ENCODE measurements at places on chromosomes 13 and 19.

GRCh38 chr19:926589-927350 lies 935 bp downstream of the ARID3A start:
- no peak for DNase-seq

DNA sequence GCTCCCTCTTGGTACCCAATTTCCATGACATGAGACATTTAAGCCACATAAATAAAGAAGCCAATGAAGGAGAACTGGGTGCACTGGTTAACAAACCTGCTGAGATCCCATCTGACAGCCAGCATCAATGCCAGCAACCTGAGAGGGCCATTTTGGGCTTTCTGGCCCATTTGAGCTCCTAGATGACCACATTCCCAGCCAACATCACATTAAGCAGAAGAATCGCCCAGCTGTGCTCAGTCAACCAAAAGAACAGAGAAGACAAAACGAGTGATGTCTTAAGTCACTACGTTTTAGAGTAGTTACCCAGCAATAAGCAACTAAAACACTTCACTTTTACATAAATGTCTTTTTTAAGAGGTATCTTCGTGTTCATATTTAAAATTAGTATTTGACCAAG lies 21.9 kb downstream of the LCP1 start:
- DNase-seq = no peak

DNA sequence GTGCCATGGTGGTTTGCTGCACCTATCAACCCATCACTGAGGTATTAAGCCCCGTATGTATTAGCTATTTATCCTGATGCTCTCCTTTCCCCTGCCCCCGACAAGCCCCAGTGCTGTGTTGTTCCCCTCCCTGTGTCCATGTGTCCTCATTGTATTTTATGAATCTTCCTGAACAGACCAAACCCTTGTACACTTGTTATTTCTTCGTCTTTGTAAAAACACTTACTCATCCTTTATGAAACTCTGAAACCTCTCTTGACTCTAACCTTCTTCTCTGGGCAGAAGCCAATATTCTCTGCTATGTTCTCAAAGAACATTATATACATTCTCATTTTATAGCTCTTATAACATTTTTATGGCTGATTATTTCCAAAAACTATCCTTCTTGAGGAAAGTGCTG lies 746.9 kb downstream of the EFNB2 start:
- no peak for DNase-seq

GRCh38 chr19:54873990-54874389 lies at the start of gene FCAR:
FCAR (plus strand) TSS chr19:54874235; CDS start chr19:54874290, 55 bp downstream.
- no peak for DNase-seq

GRCh38 chr13:99980201-99980823 lies 1.3 kb upstream of the ZIC2 start:
- DNase-seq = no peak

DNA sequence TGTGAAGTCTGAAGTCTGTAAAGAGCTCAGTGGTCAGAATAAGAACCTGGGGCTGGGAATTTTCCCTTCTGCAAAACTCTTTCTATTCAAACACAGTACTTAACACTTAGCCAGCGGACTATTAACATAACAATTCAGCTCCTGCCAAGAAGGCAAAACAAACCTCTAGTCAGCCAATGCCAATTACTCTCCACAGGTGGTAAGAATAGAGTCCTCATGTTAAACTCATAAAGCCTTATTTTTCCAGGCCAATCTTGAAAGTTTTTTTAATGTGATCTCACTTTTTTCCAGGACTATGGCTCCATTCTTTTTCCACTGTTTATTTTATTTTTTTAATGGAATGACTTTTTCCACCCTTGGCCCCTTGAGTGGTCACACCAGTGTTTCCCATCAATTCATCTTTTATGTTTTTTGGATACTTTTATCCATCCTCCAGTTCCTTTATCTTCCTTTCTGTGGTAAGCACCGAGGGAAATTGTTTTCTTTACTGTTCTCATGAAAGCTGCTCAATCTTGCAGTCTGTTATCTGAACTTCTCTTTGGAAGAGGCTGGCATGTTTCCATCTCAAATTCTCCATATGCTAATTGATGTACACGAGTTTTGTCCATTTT lies 217.3 kb downstream of the LHFPL6 start:
- DNase-seq = no peak

GRCh38 chr13:113656831-113657671 lies 947 bp downstream of the ATP4B start:
- DNase-seq = no peak

DNA sequence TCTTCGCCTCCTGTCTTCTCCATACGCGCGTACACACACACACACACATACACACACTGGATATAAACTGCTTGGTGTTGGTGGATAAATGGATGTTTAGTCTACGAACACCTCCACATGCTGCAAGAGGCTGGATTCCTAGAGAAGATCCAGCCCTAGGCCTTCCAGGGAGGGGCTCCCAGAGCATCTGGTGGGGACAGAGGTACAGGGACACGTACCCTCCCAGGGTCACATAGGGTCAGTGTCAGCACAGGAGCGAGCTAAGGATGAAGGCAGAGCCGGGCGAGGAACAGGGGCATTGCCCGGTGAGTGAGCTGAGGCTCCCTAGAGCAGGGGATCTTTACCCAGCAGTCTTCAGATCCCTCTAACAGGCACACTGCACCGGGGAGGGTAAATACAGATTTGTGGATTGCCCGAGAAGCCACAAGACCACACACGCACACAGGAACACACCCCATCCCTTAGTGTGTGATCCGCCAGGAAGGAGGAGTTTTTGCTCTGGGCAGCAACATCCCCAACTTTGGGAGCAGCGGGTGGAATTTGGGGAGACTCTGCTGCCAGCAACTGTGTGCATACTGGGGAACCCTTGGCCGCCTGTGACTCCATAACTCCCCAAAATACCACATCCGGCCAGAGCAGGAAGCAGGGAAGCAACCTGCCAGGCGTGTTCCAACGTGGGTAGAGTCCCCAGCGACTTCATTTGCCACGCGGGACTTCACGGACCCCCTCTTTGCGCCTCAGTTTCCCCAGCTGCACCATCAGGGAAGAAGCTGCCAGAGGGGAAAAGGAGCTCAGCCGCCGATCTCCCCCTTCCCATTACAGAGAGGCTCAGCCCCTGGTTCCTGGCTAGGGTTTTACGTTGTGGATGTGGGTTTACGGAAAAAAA lies 5.8 kb upstream of the TLE2 start:
- no peak for DNase-seq

DNA sequence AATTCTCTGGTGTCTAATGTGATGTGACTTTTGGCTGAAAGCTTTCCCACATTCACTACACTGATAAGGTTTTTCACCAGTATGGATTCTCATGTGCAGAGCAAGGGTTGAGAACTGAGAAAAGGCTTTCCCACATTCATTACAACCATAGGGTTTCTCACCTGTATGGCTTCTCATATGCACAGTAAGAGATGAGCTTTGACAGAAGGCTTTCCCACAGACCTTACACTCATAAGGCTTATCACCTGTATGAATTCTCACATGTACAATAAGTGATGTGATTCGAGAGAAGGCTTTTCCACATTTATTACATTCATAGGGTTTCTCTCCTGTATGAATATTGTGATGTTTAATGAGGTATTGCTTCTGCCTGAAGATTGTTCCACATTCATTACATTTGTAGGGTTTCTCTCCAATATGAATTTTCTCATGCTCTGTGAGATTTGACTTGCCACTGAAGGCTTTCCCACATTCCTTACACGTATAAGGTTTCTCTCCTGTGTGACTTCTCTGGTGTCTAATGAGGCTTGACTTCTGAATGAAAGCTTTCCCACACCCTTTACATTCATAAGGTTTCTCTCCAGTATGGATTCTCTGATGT lies 14.0 kb downstream of the ZNF260 start:
- DNase-seq = no peak

GRCh38 chr19:36054733-36055686 lies at the start of gene WDR62:
WDR62 (plus strand) TSS chr19:36054897; CDS start chr19:36054972, 75 bp downstream.
- peak; percentile 95 for DNase-seq

- DNase-seq = no peak
These were observed 20.5 kb upstream of the CYP2S1 start for GRCh38 chr19:41172297-41173164.

DNA sequence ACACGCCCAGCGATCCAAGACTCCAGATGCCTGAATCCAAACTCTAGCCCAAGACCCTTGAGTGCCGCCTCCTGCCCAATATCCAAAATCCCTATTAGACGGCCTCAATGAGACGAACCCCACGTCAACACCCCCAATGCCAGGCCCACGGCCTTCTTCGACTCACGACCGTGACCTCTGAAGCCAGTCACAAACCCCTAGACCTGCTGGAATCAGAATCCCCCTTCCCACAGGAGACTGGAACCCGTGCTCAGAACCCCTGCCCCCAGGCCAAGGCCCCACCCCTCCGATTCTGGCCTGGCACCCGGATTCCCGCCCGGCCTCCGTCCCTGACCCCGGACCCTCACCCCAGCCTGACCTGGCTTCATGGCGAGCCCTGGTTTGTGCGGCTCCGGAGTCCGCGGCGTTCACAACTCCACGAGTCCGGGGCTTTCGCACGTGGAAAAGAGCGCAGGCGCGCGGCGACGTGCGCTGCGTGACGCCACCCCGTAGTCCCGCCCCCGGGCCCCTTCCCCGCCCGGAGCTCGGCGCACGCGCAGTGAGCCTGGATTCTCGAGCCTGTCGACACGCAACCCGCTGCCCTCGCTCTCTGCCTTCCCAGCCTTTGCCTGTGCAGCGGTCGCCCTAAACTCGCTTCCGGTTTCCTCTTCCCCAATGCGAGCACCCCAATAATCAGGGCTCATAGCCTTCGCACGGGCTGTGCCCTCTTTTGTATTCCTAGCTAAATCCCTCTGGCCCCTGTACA lies at the start of gene FBL:
TSS of gene FBL (minus strand) at position 447 of the 745 bp plus-strand sequence. CDS start at position 368, 79 bp downstream.
- peak; percentile 54 for DNase-seq

GRCh38 chr19:53898636-53899341 lies 10.3 kb upstream of the CACNG7 start:
- DNase-seq = no peak

DNA sequence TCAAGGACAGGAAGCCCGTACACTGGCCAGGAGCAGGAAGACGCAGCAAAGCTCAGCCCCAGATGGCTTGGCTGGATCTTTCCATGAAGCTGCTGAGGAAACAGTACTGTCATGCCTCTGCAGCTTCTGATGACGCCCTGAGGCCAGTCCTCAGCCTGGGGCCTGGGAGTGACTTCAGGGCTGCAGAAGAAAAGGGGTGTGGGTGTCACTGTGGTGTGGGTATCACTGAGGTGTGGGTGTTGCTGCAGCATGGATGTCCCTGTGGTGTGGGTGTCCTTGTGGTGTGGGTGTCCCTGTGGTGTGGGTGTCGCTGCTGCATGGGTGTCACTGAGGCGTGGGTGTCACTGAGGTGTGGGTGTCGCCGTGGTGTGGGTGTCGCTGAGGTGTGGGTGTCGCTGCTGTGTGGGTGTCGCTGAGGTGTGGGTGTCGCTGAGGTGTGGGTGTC lies 12.0 kb upstream of the GAS6 start:
- DNase-seq = no peak

GRCh38 chr13:113604186-113604585 lies 19.6 kb downstream of the TFDP1 start:
- no peak for DNase-seq

- DNase-seq = no peak
These were observed 55.0 kb downstream of the GPR12 start for GRCh38 chr13:26705536-26705935.

GRCh38 chr13:80604098-80604497 lies 263.2 kb upstream of the SPRY2 start:
- no peak for DNase-seq

DNA sequence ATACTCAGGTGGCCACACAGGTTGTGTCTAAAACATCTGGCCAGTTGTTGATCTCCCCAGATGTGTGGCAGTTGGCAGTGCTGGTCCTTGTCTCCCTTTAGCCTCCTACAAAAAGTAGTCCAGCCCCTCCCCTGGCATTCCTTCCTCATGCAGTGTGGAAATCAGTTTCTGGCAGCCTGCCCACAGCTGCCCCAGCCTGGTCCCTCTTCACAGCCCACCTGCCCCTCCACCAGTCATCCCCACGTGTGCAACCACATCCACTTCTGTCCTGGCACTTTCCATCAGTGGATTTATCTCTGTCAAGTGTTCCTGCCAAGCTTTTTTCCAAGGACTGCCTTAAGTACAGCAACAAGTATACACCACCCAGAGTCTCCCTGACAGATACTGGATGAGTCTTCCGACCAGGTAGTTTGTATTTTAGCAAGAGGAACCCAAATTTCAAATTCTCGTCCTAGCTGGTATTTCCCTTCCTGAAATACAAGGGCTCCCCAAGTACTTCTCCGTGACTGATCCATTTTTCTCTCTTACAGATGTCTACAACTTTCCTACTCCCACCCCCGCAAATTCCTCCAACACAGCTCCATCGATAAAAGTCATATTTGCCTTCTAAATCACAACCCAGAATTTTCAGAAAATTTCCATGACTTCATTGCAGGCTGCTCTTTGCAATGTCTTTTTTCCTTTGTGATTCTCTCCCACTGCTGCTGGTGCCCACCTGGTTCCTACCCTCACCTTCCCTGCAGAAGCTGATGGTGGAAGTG lies 313.5 kb downstream of the FOXO1 start:
- DNase-seq = no peak

GRCh38 chr13:60754211-60755090 lies 357.4 kb downstream of the TDRD3 start:
- no peak for DNase-seq

DNA sequence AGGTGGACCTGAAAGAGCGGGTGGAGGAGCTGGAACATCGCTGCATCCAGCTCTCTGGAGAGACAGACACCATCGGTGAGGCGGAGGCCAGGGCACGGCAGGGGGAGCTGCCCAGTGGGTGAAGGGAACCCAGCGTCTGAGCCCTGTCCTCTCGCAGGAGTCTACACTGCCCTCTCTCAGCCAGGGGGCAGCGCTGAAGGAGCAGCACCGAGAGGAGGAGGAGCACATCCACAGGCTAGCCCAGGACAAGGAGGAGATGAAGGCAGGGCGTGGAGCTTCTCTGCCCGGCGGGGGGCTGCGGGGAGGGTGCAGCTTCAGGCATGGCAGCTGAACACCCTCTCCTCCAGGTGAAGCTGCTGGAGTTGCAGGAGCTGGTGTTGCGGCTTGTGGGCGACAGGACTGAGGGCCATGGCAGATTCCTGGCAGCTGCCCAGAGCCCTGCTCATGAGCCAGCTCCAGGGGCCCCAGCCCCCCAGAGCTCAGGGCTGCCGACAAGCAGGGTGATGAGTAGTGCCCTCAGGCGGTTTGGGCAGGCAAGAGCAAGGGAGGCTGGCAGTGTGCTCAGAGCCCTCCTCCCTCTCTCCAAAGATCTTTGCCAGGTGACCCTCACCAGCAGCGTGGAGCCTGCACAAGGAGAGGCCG lies 31.4 kb upstream of the ZNF492 start:
- DNase-seq = no peak

All from NCI-H2081 treated with DMSO at 0.1 percent for 48 hours (cell line).